ENCODE measurements at places on chromosomes 3 and 15. TPM values are rescaled to one million over a fixed set of nuclear protein-coding genes. Genes with fewer than 3 reads are reported as not detected.

Gene GP9
- total RNA-seq = not detected

Gene ANKDD1A
- 3.0 TPM for total RNA-seq

GRCh38 chr15:38817427-38818156 lies 253.0 kb upstream of the RASGRP1 start:
- DNase-seq = peak; percentile 73

DNA sequence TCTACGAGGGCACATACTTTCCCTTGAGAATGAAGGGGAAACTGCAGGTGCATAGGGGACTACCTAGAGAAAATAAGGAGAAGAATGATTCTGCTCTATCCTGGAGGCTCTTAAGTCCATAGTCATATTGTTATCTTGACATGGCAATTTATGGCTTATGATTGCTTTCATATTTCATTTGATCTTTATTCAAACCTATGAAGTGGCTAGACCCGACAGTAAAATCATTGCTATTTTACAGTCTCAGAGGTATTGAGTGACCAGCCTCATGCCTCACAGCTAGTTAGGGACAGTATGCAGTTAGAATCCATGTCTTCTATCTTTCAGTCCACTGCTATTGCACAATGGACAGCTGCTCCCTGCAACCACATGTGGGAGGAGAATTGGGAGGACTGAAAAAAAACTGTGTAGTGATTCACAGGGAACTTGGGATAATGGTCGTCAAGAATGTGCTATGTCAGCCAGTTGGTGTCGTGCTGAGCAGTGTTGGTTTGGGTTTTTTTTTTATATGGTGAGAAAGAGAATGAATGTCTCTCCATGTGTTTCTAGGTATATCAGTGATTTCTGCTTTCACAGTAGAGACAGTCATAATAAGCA lies 63.2 kb upstream of the SPPL2A start:
- DNase-seq = no peak

DNA sequence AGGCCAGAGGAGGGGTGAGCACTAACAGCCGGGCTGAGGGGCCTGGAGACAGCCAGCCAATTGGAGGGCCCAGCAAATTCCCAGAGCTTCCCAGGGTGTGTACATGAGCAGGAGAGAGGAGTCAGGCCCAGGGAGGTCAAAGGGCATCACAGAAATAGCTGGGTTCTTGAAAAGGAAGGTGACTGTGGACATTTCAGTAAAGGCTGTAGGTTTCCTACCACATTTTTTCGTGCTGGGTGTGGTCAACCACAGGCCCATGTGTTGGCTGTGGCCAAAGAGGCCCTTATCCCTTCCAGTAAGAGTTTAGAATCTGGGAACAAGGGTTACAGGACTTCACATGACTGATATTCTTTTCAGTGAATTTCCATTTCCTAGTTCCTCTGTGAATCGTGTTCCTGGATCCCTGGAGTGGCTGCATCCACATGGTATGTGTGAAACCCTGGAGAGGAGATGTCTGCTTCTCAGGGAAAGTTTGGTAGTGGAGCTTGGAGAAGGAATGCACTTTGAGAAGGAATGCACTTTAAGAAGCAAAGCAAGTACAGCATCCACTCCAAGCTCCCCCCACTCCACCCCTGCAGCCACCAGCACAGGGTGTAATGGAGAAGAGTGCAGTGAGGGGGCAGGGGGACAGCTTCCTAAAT lies 73.2 kb upstream of the HEG1 start:
- DNase-seq = no peak

Gene ELP6
- total RNA-seq = 47.1 TPM

- DNase-seq = no peak
These were observed 29.8 kb upstream of the PRR23E start for GRCh38 chr3:127162947-127163645.

DNA sequence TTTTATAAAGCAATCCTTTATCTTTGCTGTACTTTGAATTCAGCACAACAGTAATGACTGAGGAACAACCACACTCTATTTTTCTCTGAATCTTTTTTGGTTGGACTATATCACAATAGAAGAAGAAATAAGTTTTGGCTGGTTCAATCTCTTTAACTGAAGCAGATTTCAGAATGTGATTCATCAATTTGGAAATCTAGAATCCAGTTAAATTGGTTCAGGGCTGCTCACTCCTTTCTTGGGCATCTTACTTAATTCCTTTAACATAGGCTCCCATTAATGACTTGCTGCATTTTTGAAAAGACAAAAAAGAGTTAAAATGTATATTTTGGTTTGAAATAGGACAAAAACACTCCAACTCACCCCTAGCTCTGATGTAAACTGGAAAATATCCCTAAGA lies 688.3 kb upstream of the NECTIN3 start:
- no peak for DNase-seq

Gene GOLGA8M
- total RNA-seq = 0.53 TPM

DNA sequence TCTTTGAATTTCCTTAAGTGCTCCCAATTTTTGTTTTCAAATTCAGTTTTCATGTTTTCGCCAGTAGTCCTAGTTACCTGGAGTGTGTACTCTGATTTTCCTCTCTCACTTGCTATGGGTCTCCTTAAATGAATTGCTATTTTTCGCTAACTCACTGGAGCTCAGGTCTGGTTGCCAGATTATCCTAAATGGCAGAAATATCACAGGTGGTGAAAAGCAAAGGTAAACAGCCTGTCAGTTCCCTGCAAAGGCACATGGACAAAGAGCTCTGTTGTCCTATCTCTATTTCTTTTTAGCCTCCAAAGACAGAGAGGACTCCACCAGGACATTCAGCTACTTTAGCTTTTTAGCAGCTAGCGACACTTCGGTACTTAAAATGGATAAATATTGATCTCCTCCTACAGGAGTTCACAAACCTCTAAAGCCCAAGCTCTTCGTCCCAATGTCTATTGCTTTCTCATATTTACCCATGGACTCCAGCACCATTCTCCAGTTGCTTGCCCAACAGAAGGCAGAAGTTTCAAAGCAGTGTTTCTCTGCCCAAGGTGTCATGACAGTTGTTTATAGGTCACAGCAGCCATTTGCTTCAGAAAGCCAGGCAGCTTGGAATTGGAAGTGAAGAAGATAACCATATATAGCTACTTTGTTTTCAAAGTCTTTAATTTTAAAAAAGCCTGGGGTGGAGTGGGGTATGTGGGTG lies 12.3 kb downstream of the ZBTB20 start:
- no peak for DNase-seq

Gene ST3GAL6
- total RNA-seq = 0.20 TPM

Gene SYNM
- total RNA-seq = 2.4 TPM

GRCh38 chr3:126054870-126055269 lies 29.1 kb downstream of the SLC41A3 start:
- no peak for DNase-seq

- DNase-seq = no peak
These were observed 30.9 kb upstream of the RARB start for GRCh38 chr3:25397150-25397549.

Gene CASR
- total RNA-seq = not detected

- no peak for DNase-seq
These were observed 26.9 kb downstream of the ZNF589 start for GRCh38 chr3:48267782-48268181.

DNA sequence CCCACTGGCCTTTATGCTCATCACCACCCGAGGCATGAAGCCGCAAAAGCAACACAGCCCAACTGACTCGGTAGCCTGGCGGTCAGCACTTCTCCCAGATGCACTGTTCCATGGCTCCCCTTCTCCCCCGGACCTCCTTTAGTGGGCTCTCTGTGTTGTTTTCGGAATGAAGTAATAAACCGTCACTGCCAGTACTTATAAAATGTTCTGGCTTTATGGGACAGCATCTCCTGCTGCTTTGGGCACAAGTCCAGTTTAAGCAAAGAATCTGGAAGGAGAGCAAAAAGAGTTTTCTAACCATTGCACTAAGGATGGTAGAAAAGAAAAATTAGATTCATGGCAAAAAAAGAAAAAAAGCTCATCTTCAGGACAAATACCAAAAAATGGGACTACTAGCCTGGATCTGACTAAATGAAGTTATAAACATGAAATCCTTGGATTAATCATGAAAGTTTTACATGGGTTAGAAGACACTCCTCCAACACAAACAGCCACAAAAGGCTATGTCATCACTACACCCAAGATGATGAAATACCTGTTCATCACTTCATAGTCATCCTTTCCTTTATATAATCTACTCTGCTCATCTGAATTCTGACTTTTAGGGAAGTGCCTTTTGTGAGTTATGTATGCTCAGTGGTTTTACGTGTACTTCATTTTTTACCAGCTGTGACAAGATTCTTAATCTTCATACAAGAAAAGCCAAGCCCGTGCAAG lies 89.5 kb upstream of the UBE2E2 start:
- DNase-seq = no peak

- DNase-seq = no peak
These were observed 18.3 kb upstream of the KCNMB3 start for GRCh38 chr3:179269152-179269707.

Gene CGNL1
- total RNA-seq = not detected

GRCh38 chr3:8665407-8665896 lies 20.9 kb upstream of the SSUH2 start:
- no peak for DNase-seq

DNA sequence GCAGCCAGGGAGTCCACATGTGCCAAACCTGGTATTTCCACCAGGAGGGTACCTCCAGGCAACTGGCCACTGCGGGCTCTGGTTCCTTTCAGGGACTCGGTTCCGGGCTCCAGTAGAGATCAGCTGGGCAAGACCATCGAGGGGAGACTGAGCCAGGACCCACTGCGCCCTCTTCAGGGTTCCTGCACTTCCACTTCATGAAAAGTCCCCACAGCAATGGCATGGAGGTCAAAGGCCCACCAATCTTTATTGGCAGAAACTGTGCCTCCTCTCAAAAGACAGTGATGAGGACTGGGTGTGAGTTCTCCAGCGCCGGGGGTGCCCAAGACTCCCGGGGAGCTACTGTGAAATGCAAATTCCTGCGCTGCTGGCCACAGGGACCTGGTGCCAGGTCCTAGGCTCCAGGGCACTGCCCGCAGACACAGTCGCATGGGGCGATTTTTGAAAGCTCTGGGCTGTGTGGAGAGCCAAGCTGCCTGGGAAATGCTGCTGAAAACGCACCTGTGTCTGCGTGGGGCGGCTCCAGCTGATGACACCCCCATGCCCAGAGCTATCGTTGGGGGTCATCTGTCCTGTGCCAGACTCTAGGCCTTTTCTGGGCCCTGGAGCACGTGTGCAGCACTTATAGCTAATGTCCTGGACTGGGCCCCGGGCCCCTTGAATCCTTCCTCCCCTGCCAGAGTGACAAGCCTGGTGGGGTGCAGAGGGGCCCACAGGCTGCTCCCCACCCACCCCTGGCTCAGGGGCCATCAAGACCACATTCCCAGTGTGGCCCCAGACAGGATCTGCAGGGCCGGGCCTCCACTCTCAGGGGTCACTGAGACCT lies 144.0 kb downstream of the NSMCE3 start:
- DNase-seq = no peak

DNA sequence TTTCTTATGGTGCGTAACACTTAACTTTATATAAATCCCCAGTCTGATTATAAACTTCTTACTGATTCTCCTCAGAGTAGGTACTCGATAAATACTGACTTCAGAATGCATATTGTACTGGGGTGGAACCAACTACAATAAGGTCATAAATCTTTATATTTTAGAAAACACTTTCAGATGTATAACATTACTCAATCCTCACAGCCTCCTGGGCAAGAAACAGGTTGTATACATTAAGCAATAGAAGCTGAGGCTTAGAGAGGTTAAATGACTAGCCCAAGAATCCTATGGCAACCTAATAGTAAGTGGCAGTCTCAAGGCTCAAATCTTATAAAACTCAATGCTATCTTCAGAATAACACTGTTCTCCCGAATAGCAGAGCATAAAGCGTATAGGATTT lies 9.1 kb downstream of the VPS13C start:
- DNase-seq = no peak

GRCh38 chr3:100720426-100720825 lies 11.1 kb downstream of the TFG start:
- no peak for DNase-seq

Gene CSPG5
- 0.53 TPM for total RNA-seq

GRCh38 chr3:8152821-8153418 lies 348.7 kb upstream of the LMCD1 start:
- DNase-seq = no peak

Gene CCR3
- total RNA-seq = not detected

GRCh38 chr3:124131580-124131979 lies 139.7 kb upstream of the ROPN1 start:
- DNase-seq = no peak

- no peak for DNase-seq
These were observed 102.5 kb upstream of the TJP1 start for GRCh38 chr15:29924750-29925149.

DNA sequence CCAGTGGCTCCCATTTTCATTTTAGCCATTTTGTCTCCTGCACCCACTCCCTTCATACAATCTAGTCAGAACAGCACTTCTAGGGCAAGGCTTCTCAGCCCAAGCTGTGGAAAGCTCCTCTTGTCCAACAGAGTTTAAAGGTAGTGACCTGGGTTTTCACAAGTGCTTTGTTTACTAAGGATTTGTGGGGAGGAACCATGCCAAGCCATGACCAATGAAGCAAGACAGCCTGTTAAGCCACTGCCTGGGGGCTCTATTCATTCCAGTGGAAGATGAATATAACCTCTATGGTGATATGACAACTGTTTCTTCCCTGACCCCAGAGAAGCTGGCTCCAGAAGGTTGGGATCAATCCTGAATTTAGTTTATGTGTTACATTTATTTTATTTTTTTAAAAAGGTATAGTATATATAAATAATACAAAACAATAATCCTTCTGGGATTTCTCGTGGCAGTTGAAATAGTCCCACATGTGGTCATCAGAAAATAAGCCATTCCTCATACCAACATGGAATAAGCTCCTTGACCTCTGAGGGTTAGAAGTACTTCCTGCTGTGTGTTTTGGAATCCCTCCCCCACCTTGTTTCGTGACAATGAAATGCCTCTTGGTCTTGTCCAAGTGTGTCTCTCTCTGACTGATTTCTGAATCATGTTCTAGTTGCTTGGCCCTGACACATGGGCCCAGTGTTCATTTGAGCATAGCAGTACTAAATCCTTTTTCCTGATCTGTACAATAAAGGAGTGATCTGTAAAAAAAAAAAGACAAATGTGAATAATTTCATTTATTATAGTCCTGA lies 13.3 kb upstream of the THUMPD3 start:
- DNase-seq = no peak

DNA sequence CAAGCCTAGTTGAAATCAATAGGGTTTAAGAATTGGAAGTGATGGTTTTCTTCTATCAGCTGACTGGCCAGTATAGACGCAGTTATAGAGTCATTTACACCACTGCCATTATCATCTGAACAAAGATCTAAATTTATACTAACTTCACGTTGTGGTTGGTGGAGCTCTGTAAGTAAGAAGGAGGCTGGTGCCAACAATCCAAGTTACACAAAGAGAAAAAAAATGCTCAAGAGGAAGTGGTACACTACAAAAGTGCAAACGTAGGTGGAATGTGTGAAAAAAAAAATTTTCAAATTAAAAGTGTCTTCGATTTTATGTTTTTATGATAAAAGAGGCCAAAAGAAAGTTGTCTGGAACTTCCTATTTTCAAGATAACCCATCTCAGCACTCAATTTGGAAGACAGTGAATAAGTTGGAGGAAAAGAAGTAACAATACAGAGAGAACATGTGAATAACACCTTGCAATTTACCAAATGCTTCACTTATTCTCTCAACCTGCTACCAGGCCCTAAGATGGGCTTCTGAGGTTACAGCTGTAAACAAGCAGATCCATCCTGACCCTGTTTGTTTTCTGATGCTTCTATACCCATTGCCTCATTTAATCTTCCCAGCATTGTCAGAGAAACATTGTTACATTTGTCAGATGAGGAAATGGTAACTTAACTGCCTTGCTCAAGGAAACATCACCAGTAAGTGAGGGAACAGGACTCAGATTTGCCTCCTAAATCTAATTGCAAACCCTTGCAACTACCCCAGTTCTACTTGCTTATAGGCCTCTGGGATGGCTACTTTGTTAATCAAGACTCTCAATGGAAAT lies 12.0 kb upstream of the TASOR start:
- DNase-seq = no peak

Measured in CD8-positive, alpha-beta memory T cell (primary cell).